8988T (cell line): ENCODE measurements at places on chromosomes 6 and 20.

DNA sequence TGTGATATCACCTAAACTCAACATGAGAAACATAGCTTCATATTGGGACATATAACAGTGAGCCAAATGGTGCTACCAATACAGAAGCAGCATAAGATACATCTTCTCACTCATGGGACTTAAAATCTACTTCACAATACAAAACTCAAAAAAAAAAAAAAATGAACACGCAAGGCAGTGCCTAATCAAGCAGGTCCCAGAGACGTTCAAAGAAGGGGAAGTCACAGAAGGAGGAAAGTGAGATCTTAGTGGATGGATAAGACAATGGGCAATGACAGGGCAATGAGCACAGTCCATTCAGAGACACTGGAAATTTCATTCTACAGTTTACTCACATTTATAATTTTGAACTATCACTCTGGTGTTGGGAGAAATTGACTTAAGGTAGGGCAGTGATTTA, 88.3 kb downstream of the FAM50B start:
- DNase-seq, result no peak

DNA sequence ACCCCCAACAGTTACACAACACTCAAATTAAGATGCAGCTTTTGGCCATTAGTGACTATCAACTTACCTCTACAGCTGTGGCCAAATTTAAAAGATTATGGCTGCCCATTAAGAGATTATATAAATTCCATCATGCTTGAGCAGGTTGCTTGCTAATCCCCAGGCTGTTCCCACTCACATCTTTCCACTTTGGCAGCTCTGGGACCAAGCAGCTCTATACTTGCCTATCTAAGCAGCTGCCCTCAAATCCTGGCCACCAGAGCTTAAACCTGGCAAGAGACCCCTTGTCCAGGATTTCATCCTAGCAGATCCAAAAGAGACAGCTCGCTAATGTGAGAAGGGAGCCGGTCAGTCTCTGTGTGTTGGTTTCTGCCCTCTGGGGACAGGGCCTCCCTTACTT, 127.9 kb downstream of the SLC23A2 start:
- DNase-seq, result no peak

GRCh38 chr20:16000112-16000511, 573.1 kb downstream of the KIF16B start:
- no peak for DNase-seq

- no peak for DNase-seq
These were observed 19.3 kb upstream of the SCML4 start for GRCh38 chr6:107843400-107843799.

DNA sequence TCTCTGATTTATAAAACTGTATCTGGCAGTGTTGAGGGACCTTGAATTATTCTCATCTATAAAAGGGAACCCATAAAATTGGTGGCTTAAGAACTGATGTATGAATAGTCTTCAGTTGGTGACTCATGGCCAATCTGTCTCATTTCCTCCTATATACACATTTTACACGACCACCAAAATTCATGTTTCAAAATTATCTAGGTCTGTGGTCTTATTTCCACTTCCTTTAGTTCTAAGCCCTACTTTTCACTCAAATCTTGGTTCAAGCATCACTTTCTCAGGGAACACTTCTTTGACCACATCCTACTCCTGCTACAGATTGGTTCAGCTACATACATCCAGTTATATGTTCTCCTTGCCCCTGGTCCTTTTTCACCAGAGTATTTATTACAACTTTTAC, 18.6 kb upstream of the ENPP1 start:
- no peak for DNase-seq

DNA sequence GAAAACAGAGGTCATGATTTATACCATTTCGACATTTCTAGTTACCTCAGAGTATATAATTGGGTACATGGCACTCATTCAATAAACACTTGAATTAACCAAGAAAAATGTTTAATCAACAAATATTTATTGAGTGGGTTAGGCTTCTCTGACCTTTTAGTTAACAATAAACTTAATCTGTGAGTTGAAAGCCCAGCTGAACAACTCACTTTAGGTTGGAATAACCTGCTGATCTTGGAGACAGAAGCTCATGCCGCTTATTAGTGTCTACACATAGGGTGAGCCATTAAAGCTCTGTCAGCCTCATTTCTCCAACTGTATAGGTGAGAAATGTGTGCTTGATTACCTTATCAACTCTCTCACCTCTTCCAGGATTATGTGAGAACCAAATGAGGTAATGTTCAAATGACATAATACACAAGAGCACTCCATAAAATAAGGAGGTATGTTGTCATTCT, 98.2 kb upstream of the DTNBP1 start:
- no peak for DNase-seq
